ENCODE measurements at places on chromosomes 6 and 20.

DNA sequence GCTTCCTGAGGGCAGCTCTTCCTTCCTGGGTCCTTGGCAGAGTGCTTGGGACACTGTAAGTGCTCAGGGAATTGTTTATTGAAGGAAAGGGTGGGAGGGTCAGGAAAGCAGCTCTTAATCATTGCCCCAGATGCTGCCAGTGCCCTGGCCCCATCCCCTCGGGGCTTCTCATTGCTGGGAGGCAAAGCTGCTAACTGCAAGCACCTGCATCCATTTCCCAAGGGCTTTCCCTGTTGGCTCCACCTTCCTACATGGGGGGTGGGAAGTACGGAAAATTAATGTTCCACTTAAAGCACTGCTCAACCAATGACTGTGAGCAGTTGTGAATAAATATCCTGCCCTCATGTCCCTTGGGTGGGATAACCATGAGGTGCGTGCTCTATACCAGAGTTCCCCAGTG is 56.4 kb downstream of the NDUFAF5 start:
- no peak for DNase-seq

DNA sequence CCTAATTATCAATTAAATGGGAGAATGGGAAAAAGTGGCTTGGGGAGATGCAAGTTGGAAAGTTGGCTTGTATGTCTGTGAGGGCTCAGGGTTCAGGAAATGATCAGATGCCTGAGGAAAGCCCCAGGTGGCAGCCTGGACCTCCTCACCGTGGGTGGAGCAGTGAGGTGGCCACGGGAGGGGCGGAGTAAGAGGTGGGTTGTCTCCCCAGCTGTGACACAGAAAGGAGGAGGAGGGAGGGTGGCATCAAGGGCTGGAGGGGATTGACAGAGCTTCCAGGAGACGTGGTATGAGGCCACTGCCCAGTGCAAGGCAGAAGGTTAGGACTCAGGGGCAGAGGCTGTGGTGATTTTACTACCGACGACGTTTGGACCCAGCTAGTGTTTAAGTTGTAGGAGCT is 672.2 kb downstream of the PRKN start:
- DNase-seq = no peak

- DNase-seq = no peak
Observed at GRCh38 chr20:63284544-63284949, 8.4 kb upstream of the COL20A1 start.

DNA sequence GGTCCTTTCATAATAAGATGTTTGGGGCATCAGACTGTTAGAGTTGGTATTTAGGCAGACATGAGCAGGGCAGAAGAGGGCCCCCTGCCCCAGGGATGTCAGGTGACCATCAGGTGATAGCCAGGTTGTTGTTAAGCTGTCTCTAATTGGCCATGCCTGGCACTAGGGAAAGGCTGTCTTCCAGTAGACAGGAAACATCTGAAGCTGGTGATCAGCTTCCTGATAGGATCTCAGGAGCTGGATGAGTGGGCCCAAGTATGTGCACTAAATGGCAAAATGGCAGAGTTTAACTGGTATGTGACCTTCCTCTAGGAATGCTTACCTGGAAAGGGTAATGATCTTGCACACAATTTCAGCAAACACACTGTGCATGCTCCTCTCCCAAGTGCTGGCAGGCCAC is 190.7 kb downstream of the CDH26 start:
- no peak for DNase-seq

DNA sequence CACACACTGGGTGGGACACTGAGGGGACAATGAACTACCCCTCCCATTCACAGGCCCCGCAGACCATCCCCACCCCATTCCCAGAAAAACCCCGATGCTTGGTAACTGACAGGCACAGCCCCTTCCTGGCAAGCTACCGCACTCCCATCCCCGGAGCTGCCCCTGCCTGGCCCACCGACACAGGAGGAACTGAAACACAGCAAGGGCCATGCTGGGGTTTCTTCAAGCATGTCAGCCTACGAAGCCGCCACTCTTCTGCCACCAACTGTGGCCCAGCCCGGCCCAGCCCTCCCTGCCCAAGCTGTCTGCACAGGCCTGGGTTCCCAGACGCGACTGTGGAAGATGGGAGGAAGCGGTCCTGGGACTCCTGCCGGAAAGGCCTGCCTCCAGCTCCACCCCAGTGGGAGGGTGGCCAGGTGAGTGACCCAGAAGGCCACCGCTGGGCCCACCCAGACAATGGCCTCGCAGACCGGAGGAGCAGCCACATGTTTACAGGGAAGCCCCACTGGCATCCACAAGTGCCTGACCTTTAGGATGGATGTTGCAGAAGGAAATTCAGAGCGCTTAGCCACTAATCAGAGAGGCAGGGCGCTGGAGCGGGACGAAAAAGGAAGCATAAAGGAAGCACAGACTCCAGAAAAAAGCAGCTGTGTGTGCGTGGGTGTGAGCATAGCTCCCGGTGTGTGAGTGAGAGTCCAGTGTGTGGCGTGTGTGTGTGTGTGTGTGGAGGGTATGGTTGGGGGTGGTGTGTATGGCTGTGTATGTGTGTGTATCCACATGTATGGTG is 91.6 kb downstream of the PRND start:
- DNase-seq = no peak
